ENCODE measurements at places on chromosomes 12 and 14. TPM values are rescaled to one million over a fixed set of nuclear protein-coding genes. Genes with fewer than 3 reads are reported as not detected.

Gene MIP
- polyA plus RNA-seq = 0.35 TPM

Gene LALBA
- polyA plus RNA-seq = not detected

Gene GLT1D1
- 1.6 TPM for polyA plus RNA-seq

Gene ACTR10
- polyA plus RNA-seq = 66.4 TPM

Measured in forelimb muscle (tissue), 1 donor.